ENCODE measurements at places on chromosomes 3 and 15.

DNA sequence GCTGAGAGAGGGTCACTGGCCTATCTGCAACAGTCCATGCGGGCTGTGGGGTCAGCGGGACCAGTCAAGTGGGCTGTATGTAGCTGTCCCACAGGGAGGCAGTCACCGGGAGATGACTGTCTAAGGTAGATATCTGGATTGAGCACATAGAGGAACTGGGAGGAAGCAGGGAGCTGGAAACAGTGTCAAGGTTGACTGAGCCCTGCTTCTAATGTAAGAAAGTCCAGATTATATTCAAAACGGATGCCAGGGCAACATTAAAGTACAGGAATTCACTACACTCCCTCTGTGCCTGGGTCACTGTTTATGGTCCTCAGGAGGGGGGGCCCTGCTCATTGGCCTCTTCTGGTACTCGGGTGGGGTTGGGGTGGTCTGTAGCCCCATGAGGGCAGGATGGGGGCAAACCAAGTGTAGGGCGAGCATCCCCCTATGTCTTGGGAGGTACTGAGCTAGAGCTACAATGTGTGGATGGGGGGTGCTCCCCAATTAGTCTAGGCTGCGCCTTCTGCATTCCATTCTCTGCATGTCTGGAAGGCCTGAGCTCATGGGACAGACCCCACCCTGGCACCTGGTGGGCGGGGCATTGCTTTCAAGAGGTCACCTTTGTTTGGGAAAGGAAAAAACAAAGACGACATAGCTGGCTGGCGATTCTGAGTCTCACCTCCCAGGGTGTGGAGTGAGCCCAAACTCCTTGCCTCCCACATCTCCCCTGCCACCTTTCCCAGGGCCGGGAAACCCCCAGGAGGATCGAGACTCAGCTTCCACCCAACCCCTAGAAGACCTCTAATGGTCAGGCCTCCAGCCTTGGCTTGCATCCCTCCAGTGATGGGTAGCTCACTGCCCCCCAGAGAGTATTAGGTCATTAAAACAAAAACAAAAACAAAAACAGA, 45.1 kb upstream of the C15orf39 start:
- DNase-seq: peak; percentile 64

GRCh38 chr15:37698679-37699078, 235.8 kb upstream of the TMCO5A start:
- peak; percentile 0 for DNase-seq

GRCh38 chr3:76063019-76063418, 277.7 kb upstream of the ZNF717 start:
- DNase-seq: no peak

DNA sequence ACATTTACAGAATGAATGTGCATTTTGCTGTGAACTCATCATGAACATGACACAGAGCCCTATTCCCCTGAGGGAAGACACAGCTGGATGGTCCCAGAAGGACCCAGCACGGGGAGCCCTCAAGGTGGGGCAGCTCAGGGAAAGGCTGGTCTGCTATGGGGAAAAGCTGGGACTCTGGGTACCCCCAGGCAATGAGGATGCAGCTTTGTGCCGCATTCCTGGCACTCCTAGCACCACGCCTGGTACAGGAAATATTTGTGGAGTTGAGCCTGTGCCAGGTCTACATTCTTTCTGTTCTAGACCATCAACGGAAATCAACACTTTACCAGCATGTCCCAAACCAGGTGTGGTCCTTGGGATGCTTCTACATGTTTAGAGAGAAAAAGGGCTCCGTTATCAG, 74.0 kb downstream of the SRGAP3 start:
- DNase-seq: peak; percentile 90

DNA sequence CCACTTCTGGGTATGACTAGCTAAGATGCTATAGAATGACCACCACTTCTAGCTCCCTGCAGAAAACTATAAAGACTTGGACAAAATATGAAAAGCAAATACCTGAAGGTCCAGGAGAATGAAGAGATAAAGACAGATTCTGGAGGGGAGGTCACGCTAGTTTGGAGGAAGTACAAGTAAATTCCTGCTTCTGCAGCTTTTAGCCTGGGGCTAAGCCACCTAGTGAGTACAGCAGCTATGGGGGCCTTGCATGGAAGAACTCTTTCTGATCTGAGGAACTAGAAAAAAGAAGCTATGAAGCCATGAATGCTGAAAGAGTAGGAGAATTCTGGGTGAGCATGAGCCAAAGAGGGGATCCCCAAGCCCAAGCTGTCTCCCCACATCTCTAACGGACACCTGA, 29.8 kb downstream of the NRG4 start:
- no peak for DNase-seq

GRCh38 chr15:75348562-75349350, 1.9 kb downstream of the NEIL1 start:
- no peak for DNase-seq

DNA sequence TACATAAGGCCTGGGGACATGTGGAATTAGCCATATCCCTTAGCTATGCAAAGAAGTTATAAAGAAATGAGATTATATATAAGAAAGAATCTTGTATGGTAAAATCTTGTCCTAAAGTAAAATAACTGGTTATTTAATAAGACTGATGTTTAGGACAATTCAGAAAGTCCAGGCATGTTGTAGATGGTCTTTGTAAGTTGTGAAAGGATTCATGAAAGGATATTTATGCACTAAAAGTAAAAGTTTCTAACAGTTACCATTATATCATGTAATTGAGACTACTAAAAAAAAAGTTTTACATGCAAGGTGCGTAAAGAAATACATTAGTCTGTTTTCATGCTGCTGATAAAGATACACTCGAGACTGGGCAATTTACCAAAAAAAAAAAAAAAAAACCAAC, 146.3 kb downstream of the FMN1 start:
- DNase-seq: no peak

DNA sequence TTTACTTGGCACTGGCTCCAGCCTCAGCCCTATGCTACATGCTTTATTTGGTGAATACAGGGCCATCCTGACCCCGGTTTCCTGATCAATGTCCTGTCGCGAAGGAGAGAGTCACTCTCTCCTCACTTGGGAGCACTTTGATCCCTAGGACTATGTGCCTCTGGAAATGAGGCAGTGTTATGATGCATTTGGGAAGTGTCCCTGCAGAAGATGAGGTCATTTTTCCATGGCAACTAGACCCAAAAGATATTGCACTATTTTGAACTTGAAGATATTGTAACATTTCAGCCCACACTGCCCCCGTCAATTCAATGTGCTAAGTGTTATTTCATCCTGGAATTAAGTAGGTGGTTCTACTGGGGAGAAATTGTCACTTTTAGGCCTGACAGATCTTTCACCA, 68.0 kb downstream of the LRRK1 start:
- no peak for DNase-seq

DNA sequence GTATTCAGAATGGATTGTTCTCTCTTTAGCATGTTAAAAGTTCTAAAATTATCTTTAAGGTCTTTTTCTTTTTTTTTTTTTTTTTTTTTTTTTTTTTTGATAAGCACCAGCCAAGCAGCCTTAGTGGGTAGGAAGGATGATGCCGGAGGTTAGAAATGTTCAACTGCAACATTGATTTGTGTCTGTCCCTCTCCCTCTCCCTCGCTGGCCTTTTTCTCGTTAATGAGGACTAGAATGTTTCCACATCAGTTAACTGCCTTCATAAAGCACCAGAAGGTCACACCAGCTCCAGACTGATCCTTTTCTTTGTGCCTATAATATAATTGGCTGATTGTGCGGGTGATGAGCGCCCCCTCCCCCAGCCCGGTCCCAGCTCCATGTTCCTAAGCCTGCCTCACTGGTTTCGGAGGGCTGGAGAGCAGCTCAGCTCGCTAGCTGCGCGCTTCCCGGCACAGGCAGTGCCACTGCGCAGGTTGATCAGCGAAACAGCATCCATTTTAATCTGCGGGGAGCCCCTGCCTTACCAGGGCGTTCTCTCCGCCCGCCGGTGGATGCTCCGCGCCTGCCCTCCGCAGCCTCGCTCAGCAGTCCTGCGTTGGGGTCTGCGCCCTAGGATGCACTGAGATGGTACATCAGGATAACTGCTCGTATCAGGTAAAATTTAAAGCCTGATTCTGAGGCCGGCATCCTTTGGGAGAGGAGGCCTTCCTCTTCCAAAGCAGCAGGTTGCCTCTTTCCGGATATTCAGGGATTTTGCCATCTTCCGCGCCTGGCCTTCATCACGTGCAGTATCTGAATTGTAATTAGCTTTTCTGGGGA, 148.9 kb upstream of the IL12A start:
- no peak for DNase-seq

GRCh38 chr3:142154186-142154585, 4.8 kb upstream of the TFDP2 start:
- no peak for DNase-seq

DNA sequence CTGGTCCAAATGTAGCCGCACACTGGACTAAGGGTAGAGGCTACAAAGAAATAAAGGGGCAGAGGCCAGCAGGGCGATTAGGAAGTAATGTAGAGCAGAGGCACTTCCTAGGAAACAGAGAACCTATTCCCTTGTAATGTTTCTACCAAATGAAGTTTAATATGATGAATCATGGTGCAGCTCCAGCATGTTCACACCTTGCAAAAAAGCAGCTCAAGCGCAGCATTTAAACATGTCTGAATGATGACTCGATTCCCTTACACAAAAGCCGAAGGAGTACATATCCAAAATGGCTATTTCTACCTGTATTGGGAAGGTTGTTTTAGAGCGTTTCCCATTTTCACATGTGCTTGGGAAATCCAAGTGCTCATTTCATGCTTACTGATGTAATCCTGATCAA, 204.8 kb downstream of the MECOM start:
- no peak for DNase-seq

- DNase-seq: no peak
Measured at GRCh38 chr3:179716811-179717210, 64.0 kb downstream of the USP13 start.

- DNase-seq: no peak
Measured at GRCh38 chr3:194854206-194854605, 168.5 kb downstream of the FAM43A start.

GRCh38 chr3:18745472-18745871, 320.3 kb upstream of the SATB1 start:
- DNase-seq: no peak

GRCh38 chr15:39625856-39626255, 45.0 kb downstream of the THBS1 start:
- DNase-seq: no peak

DNA sequence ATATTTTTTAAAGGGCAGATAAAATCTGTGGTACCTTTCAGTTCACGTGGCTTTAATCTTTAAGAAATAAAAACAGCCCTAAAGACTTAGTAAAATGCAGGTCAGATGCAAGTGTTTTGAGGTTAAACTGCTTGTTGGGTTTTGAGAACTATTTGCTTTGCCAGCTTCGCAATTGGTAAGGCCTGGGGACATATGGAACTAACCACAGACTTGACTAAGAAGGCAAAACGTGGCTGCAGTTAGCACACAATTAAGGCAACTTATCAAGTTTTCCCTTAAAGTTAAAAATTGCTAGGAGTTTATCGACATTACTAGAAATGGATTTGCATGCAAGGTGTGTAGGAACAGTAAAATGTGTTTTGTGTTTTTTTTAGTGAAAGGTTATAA, 206.9 kb downstream of the ZNF385D start:
- no peak for DNase-seq

DNA sequence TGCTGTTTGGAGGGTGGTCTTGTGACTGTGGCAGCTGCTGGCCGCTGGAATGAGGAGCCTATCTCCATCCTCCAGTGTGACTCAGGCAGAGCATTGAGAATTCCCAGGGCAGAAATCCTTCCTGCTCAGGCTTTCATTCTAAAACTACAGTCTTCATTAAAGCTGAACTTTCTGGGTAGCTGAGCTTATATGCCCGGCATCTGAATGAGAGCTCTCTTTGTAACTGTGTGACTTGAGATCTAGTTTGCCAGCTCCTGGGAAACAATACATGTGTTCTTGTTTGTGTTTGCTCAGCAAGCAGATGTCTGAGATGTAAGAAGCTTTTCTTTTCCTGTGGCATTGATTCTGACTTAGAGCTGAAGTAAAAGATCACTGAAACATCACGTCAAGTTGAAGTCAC, 22.4 kb downstream of the RLBP1 start:
- no peak for DNase-seq

DNA sequence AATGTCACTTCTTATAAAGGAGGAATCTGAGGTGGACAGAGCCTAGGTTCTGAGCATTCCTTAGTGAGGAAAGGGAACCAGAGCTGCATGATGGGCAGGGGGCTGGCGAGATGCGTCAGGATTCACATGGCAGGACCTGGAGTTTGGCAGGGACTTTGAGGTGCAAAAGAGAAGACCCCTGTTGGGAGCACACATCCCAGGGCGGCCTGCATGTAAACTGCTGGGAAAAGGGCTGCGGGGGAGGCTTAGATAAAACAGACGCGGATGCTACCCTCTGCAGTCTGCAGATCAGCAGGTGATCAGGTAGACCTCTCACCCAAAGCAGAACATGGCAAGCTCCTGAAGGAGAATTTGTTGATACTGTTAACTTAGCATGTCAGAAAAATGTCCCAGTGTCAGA, 168.4 kb downstream of the VGLL4 start:
- no peak for DNase-seq

DNA sequence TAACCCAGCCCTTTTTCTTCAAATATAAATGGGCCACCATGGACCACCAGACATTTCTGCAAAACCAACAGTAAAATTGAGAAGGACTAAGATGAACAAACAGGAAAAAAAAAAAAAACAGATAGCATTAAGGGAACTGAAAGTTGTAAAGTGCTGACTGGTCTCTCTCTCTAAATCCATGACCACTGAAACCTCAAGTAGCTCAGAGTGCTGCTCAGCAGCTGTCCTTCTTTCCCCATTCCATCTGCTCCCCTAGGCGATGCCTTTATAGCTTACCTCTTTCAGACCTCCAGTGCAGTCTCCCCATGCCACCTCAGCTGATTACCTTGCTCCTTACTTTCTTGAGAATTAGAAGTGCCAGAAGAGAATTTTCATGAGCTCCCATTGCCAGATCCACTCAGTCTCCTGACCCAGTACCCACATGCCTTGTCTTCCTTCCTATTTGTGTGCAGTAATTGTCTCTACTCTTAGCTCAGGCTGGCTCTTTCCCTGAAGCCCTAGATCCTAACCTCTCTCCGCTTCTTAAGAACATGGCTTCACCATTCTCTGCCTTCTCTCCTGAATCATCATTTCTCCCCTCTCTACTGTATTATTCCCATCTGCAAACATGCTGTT, 23.9 kb upstream of the XIRP1 start:
- no peak for DNase-seq

GRCh38 chr15:62929000-62929357, 113.6 kb upstream of the TPM1 start:
- peak; percentile 85 for DNase-seq

All from PC-9 (cell line).